ENCODE measurements at places on chromosomes 11 and 22.

DNA sequence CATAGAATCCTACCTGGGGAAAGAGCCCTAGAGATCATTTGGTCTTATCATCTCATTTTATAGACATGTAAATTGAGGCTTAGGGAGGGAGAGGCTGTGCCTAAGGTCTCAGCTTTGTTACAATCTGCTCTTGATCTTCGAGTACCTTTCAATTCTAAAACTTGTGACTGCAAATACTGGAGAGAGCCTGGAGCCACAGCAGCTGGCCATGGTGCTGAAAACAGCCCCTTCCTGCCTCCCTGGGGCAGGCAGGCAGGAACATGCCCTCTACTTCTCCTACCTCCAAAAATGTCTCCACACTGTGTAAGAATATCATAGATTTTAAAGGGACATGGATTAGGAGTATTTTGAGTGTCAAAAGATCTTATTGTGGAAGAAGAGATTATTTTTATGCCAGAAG is 52.2 kb downstream of the C22orf42 start:
- peak; percentile 3 for DNase-seq

- no peak for DNase-seq
These were observed 63.2 kb upstream of the EED start for GRCh38 chr11:86181379-86181778.

GRCh38 chr22:31603574-31603973 is 58.4 kb downstream of the PISD start:
- DNase-seq, result no peak

DNA sequence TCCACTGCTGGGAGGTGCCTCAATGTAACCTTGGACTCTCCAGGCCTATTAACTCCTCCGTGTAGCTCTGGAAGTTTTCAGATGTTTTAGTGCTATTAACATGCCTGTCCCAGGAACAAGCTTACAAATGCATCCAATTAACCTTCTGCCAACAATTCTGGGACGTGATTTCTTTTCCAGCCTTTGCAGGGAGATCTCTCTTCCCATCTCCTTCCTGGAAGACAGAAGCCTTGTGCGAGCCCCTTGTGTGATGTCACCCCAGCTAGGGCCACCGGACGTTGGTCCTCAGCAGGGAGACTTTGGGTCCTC is 47.7 kb upstream of the SYT7 start:
- DNase-seq, result no peak

All from left renal cortex interstitium (tissue), 4 donors.